ENCODE measurements at places on chromosomes 12 and 14.

DNA sequence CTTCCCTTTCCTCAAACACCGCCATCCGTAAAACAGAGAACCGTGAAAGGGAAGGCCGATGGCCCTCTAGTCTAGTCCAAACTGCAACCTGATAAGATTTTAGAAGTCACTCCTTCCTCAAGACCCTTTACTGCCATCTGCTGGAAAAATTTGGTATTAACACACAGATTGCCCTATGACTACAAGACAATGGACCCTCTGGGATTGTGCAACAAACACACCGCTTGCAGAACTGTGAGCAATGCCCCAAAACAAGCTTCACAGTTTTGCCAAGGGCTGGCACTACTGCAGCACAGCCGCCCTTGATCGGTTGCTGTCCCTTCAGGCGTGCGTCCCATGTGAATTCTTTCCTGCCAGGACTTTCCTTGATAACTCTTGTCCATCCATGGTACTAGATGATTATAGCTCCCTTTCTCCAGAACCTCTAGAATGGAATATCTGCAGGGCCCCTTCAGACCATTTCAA, 23.1 kb downstream of the LLPH start:
- peak; percentile 92 for DNase-seq

GRCh38 chr12:52636592-52637258, 15.3 kb downstream of the KRT2 start:
- DNase-seq, result no peak

- no peak for DNase-seq
Measured at GRCh38 chr12:113262710-113263109, 41.4 kb downstream of the TPCN1 start.

GRCh38 chr12:113276946-113277500, 55.8 kb downstream of the TPCN1 start:
- DNase-seq, result no peak

GRCh38 chr14:75604979-75605851, 26.8 kb downstream of the FLVCR2 start:
- DNase-seq, result no peak

GRCh38 chr12:113314121-113314529, 20.8 kb downstream of the SLC8B1 start:
- DNase-seq, result peak; percentile 74

GRCh38 chr12:130768120-130768519, 52.0 kb upstream of the RIMBP2 start:
- DNase-seq, result no peak

- peak; percentile 10 for DNase-seq
Measured at GRCh38 chr14:103243764-103244737, 90.0 kb upstream of the EIF5 start.

GRCh38 chr14:99511421-99512109, 30.4 kb downstream of the CCNK start:
- peak; percentile 61 for DNase-seq

GRCh38 chr14:101065246-101065645, 161.7 kb upstream of the RTL1 start:
- no peak for DNase-seq

GRCh38 chr12:51886021-51886710, 1.7 kb upstream of the ANKRD33 start:
- peak; percentile 92 for DNase-seq

GRCh38 chr12:29782285-29782870, 1.4 kb downstream of the TMTC1 start:
- peak; percentile 52 for DNase-seq

DNA sequence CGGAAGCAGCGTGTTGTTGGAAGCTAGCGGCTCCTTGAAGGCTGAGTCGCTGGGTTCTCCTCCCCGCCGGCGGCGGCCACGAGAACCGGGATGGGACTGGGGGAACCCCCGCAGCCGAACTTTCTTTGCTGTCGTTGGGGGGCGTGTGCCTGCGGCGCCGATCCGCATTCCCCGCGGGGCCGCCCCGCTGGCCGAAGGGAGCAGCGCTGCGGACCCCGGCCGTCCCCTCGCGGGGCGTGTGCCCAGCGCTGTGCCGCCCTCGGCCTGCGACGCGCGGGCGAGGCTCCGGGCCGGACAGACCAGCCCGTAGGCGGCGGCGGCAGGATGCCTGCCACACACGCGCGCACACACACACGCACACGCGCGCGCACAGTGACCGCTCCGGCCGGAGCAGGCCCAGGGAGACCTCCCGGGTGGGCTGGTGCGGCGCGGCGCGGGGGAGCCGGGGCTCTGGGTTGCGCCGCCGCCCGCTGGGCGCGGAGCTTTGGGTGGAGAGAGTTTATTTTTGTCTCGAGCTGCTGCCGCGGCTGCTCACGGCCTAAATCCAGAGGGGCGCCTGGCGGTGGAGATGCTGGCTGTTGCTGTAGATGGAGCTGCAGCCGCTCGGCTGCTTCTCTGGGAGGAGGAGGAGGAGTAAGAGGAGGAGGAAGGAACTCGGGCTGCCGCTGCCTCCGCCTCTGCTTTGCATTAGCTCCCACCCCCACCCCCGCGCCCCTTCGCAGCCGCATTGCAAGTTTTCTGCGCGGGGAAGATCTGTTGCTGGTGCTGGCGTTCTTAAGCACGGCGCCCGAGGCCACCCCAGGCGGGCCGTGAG, at the start of gene SAMD4A:
Gene SAMD4A, plus strand, starts transcription at position 719 of the 814 bp plus-strand sequence. CDS start 789 bp downstream, outside the sequence.
- peak; percentile 94 for DNase-seq

- no peak for DNase-seq
Measured at GRCh38 chr12:131511803-131512561, 198.9 kb upstream of the SFSWAP start.

- no peak for DNase-seq
Measured at GRCh38 chr12:103505371-103506236, 9.8 kb upstream of the C12orf42 start.

- DNase-seq, result peak; percentile 23
Measured at GRCh38 chr12:64390275-64390851, at the start of gene C12orf56. TSS of gene C12orf56 (minus strand) at chr12:64390758. CDS start at chr12:64390565, 193 bp downstream.

DNA sequence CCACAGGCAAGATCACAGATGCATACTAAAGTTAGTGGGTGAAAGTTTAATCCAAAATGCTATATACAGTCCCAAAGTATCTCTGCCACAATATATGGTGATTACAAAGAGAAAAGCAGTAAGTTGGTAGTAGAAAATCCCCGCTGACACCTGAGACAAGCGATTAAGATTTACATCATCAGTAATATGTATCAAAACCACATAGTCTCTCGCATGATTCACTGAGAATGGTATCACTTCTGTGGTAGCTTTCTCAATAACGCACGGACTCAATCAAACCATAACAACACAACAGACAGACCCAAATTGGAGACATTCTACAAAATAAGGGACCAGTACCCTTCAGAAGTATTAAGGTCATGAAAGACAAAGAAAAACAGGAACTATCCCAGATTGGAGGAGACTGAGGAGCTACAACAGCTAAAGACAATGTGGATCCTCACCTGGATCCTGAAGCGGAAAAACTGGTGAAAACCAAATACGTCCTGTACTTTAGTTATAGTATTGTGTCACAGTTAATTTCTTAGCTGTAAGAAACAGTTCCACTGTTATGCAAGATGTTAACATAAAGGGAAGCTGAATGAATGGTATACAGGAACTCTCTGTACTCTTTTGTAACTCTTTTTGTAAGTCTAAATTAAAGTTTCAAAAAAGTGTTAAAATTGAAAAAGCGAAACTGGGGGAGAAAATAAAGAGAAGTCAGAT, 51.0 kb downstream of the SPTLC2 start:
- peak; percentile 44 for DNase-seq

DNA sequence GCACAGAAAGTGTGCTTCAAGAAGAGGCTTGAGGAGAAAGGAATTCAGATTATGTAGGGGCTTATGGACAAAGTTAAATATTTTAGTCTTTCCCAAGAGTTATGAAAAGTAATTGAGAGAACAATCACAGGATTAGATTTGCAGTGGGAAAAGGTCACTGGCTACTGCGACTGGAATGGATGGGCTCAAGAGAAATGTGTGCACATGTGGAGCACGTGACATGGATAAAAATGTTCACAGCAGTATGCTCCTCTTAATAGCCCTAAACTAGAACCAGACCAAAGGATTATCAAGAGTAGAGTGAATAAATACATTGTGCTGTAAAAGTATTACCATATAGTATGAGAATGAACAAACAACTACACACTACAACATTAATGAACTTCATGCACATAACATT, 78.1 kb downstream of the ABCD2 start:
- DNase-seq, result no peak

- DNase-seq, result no peak
Measured at GRCh38 chr12:3285570-3285969, 205.4 kb upstream of the PRMT8 start.

- peak; percentile 6 for DNase-seq
Measured at GRCh38 chr14:44420226-44420625, 86.9 kb downstream of the FSCB start.

DNA sequence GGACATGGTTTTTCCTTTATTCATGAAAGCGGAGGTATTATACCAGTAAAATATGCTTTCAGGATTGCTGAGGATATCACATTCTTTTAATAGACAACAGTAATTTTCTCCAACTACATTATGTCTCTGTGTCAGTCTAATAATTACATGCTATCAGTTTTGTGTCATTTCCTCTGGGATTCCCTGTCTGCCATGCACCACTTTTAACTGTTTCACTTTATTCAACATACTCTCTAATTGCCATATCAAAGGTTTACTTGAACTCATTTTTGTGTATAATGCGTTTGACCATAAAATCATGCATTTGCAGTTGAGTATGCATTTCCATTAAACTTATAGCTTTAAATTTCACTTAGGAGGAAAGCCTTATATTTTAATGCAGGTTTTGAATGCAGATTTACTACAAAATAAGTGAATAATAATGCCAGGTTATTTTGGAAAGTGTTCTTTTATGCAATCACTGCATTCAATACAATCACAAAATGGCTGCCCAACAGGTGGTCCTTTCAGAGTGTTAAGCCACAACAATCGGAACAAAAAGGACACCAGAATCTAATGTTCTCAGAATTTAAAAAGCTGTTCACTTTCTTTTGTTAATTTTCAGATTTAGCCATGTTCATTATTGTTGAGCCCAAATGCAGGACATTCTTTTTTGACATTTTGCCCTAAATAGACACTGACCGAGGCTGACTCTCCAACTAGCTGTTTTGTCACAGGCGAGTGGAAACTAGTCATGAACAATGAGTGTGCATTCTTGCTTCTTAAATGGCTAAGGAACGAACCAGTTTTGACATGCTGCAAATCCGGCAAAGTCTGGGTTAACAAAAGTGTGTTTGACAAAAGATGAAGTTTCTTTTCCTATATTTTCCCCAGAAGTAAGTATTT, 40.9 kb downstream of the MBIP start:
- DNase-seq, result no peak

DNA sequence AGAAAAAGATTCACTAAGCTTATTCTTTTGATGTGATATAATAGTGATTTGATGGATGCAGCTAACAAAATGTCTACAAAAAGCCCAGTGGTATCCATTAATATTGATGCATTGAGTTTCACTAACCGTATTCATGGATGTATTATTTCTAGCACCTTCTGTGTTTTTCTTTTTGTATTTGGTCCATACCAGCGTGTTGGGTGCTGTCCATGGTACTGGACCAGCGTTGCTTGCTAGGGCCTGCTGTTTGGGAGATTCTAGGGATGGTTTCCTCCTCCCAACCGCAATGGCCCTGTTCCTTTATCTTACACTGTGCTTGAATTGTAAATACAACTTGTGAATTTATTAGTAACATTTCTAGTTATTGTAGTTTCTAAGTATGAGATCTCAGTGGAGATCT, 31.7 kb downstream of the ANO4 start:
- peak; percentile 10 for DNase-seq

Data from fibroblast of skin of abdomen (primary cell).